ENCODE measurements at places on chromosomes 12 and 14.

- DNase-seq = no peak
Measured at GRCh38 chr12:105485921-105486320, 155.4 kb downstream of the C12orf75 start.

GRCh38 chr14:99888149-99888548 is 94.9 kb downstream of the EML1 start:
- no peak for DNase-seq

DNA sequence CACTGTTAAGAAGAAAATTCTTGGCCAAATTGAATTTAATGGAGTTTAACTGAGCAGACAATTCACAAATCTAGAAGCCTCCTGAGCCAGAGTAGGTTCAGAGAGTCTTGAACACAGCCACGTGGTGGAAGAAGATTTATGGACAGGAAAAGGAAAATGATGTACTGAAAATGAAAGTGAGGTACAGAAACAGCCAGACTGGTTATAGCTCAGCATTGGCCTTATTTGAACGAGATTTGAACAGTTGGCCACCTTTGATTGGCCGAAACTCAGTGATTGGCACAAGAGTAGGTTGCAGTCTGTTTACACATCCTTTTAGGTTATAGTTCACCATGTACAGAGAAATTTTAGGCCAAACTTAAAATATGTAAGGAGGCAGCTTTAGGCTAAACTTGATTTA is 9.9 kb downstream of the OAS2 start:
- no peak for DNase-seq

DNA sequence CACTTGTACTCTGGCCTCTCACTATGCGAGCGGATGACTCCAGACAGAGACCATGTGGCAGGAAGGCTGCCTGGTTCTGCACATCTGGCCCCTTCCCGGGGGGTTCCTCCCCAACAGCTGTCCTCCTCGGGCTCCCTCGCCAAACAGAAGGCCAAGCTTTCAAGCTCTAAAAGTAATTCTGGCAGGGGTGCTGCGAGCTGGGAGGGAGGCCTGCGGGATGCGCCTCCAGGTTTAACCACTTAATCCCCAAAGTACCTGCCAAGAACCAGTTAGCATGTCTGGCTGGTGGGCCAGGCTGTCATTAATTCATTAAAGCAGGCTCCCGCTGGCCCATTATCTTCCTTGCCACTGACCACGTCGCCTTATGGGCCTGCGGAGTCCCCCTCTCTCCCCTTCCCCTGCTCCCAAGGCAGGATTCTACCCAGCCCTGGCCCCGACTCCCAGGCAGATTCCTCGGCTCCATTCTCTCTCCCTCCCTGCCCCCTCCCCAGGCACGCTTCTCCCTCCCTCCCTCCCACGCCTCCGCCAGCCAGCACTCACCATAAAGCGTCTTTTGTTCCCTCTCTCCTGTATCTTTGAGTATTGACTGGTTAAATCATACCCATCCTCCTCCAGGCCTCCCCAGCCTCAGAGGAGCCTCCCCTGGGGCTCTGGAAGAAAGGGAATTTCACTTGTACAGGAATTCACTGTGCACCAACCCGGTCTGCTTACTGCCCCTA is 4.9 kb downstream of the HRK start:
- peak; percentile 83 for DNase-seq

- DNase-seq = no peak
Measured at GRCh38 chr12:76523408-76523807, 36.2 kb downstream of the OSBPL8 start.

DNA sequence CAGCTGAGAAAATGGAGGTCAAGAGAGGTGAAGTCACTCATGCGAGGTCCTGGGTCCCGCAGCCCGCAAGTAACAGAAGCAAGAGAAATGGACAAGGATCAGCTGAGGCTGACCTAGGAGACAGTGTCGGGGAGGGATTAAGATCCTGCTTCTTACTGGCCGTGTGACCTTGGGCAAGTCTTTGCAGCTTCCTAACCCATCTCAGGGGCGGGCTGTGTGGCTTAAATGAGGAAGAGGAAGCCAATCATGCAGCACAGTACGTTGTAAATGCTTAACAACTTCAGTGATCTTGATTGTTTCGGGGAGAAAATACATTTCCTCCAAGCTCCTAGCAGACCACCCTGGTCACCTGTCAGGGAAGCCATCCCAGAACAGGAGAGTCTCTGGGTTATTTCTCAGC is 7.1 kb upstream of the PGF start:
- no peak for DNase-seq

DNA sequence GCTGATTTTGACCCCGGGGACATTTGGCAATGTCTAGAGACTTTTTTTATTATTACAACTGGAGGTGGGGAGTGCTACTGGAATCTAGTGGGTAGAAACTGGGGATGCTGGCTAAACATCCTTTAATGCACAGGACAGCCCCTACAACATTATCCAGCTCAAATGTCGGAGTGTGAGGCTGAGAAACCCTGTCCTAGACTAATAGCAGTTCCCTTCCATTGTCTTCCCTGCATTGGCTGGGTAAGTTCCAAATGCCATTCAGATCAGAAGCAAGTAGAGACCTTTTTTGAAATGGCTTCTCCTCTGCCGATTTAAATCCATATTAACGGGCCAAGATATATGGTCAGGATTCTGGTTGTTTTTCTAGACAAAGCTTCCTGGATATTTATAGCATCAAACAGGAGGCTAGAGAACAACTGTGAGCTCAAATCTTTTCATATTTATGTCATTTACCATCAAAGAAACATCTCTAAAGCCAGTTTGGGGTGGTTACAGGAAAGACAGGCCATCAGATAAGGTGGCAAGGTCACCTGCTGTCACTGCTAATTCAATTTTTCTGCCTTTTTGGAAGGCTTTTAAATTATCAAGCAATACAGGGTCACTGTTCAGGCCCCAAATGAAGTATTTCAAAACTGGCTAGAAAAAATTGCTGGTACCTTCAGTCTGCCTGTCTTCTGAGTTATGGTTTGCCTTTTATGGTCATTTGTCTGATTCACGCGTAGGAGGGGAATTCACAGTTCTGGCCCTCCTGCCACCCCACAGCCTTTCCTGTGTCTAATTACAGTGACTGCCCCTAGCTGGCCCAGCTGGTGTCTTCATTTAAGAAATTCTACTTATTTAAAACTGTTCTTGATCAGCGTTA is 20.1 kb upstream of the AKAP5 start:
- no peak for DNase-seq

DNA sequence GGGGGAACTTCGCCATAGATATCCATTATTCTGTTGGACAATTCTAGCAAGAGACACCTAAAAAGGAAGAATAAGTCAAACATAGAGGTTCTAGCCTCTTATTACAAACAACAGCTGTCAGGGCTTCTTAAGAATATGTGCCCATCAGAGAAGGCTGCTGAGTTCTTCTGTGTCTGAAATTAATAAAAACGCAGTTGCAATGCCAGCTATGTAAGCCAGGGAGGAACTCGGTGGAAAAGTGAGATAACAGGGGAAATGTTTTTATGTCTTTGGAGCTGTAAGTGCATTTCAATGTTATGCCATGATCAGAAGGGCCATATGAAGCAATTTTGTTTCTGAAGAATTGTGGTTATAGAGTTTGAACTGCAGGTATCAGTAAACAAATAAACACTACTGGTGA is 95.0 kb downstream of the SYT1 start:
- DNase-seq = no peak

- DNase-seq = no peak
Measured at GRCh38 chr12:95742586-95742985, 48.0 kb downstream of the NTN4 start.

- no peak for DNase-seq
Measured at GRCh38 chr12:28132398-28132797, 57.9 kb upstream of the CCDC91 start.

DNA sequence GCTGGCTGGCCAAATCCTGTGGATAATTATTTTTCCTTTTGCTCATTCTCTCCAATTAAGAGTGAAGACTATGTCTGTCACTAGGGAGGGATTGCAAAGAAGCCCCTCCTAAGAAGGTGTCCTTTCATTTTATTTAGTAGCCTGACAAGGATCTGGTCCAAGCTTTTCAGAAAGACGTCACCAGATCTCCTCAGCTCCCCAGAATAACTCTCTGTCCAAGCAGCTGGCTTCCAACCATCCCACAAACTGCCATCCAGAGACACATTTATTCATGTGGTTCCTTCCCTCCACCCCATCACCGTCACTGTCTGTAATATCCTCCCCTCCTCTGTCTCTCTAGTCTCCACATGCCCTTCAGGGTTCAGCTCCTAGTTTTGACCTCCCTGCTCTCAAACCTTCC is 69.9 kb downstream of the PPM1H start:
- DNase-seq = no peak

- DNase-seq = no peak
Measured at GRCh38 chr12:82184844-82185243, 173.3 kb downstream of the CCDC59 start.

- DNase-seq = no peak
Measured at GRCh38 chr12:122895320-122895703, 612 bp downstream of the VPS37B start.

GRCh38 chr12:57825451-57825850 is 6.9 kb upstream of the AVIL start:
- DNase-seq = no peak

DNA sequence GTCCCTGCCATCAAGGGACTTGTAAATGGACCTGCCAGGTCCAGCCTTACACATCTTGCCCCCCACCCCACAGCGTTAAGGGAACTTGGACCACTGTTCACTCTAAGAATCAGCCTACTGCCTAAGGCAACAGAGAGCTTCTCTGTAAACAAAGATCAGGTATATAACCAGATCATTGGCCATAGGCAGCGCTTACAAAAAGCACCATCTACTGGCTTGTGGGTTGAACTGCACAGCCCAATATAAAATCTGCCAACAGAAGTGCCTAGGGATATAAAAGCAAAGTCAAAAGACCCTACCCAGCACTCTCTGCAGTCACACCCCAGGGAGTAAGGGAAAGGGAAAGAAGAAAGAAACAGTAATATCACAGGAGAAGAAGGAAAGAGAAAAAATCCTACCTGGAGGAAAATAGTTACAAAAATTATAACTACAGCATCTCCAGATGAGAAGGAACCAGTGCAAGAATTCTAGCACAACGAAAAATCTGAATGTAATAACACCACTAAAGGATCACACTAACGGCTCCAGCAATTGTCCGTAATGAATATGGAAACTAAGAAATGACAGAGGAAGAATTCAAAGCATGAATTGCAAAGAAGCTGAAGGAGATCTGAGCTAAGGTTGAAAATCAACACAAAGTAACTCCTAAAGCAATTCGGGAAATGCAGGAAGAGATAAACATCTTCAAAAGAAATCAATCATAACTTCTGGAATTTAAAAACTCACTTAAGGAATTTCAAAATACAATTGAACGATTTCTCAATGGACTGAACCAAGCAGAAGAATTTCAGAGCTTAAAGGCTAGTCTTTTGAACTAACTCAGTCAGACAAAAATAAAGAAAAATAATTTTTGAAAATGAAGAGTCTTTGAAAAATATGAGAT is 95.2 kb upstream of the PCED1B start:
- peak; percentile 11 for DNase-seq

DNA sequence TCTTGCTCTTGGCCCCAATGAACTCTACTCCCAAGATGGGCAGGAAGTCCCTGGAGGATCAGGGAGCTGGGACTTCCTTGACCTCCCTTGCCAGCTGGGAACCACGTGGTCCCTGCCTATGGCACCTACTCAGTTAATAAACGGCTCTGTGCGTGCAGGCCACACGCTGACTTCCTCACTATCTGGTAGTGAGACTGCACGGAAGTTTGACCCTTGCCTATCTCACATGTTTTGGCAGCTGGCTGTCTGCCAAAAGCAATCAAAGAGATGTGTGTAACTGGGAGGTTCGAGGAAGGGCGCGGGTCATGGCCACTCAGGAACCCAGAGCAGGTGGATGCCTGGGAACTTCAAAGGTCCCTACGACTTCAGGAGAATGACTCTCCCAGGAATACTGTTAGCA is 57.9 kb downstream of the RFLNA start:
- no peak for DNase-seq

GRCh38 chr12:98724384-98725155 is 79.5 kb downstream of the APAF1 start:
- no peak for DNase-seq

DNA sequence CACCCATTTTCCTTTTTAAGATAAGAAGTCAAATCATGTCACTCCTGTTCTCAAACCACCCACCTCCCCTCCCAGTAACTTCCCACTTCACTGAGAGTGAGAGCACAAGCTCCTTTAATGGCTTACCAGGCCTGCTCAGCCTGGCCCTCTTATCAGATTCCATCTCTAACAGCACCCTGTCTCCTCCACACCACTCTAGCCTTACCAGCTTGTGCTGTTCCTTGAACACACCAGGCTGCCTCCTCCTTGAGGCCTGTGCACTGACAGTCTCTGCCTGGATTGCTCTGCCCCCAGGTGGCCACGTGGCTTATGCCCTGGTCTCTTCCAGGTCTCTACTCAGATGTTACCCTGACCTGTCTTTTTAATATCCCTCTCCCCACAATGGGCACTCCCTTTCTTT is 40.1 kb upstream of the EVL start:
- no peak for DNase-seq

GRCh38 chr14:77314043-77314442 is 6.6 kb downstream of the POMT2 start:
- no peak for DNase-seq

DNA sequence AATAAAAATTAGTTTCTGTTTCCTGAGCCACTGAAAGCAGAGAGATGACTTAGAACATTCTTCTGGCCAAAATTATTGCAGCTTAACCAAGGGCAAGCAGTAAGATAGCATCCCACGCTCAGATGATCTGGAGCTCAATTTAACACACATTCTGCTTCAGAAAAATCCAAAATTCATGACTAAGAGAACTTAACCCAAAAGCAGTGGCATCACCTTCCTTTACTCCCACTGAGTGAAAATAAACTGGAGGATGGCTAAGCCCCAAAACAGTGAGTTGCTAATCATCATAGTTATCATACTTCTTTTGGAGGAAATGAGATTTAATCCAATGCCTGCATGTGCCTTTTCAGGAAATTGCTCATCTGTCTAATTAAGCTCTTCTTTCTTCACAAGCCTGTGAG is 195.4 kb downstream of the DUSP6 start:
- DNase-seq = no peak

GRCh38 chr12:124740691-124741137 is 123.0 kb downstream of the SCARB1 start:
- no peak for DNase-seq

DNA sequence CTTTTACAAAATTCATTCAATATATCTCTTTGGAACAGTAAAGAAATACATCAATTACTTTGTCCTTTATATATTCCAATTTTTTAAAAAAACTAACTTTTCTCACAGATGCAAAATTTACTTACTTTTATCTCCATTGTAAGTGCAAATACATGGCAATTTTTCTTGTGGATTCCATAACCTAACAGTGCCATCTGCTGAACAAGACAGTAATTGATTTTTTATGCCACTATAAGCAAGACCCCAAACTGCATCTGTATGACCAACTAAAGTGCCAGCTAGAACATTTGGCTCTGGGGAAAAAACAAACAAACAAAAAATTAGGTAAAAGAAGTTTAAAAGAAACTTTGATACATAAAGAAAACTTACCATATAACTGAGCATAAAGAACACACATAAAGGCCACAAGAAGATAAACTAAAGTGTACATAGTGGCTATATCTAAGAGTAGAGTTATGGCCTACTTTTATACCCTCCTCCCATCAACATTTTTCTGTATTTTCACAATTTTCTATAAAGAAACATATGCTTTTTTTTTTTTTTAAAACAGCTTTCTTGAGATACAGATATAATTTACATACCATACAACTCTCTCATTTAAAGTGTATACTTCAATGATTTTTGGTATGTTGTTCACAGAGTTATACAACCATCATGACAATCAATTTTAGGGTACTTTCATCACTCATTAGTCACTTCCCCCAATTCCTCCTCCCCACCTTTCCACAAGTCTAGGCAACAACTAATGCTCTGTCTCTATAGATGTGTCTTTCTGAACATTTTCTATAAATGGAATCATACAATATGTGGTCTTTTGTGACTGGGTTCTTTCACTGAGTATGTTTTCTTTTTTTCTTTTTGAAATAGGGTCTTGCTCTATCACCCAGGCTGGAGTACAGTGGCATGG is 32.6 kb downstream of the COCH start:
- no peak for DNase-seq
